Ureter (tissue), 1 donor: ENCODE measurements at places on chromosomes 2 and 18. TPM values are rescaled to one million over a fixed set of nuclear protein-coding genes. Genes with fewer than 3 reads are reported as not detected.
A peak's percentile ranks its signal among the peaks of the same experiment; 100 is the strongest.

GRCh38 chr2:128363934-128364361 lies 45.3 kb upstream of the HS6ST1 start:
- no peak for DNase-seq

- DNase-seq, result no peak
Observed at GRCh38 chr2:80351231-80351630, 46.7 kb upstream of the LRRTM1 start.

Gene ELOA2
- total RNA-seq, result not detected

- DNase-seq, result peak; percentile 78
Observed at GRCh38 chr18:57586251-57587049, at the start of gene FECH. Gene FECH, minus strand, starts transcription at chr18:57586702. Its CDS starts 82 bp downstream, at chr18:57586620.

- DNase-seq, result no peak
Observed at GRCh38 chr2:96104487-96104861, 11.9 kb downstream of the ADRA2B start.

DNA sequence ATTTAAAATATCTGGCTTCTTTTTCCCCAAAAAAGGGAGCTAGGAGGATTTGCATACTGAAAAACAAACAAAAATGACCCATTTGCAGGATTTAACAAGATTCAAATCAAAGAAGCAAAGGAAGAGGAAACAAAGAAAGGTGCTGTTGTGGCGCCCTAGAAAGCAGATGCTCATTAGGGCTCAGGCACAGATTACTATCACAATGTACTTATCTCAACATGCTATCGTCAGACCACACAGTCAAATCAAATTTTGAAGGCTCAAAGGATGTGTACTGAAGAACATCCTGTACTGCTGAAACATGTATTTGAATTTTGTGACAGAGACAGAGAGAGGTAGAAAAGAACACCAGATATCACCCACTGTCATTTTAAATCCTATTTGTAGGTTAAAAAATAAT lies 10.9 kb downstream of the RBMS1 start:
- DNase-seq, result no peak

DNA sequence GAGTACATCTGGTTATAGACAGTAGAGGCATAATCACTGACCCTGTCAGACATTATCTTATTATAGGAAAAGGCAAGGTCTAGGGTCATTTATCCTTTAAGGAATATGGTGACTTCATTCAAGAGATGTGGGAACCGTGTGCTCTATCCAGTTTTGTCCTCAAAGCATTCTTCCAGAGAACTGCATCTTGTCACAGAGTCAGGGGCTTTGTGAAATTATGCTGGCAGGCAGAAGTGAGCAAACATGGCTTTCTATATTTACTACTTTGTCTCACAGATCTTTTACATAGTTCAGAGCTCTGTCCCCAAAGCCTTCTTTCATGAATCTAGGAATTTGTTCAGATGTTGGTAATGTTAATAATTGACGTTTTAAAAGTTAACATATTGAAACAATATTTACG lies 177.4 kb downstream of the ASXL3 start:
- no peak for DNase-seq

Gene TIA1
- total RNA-seq, result 160 TPM

DNA sequence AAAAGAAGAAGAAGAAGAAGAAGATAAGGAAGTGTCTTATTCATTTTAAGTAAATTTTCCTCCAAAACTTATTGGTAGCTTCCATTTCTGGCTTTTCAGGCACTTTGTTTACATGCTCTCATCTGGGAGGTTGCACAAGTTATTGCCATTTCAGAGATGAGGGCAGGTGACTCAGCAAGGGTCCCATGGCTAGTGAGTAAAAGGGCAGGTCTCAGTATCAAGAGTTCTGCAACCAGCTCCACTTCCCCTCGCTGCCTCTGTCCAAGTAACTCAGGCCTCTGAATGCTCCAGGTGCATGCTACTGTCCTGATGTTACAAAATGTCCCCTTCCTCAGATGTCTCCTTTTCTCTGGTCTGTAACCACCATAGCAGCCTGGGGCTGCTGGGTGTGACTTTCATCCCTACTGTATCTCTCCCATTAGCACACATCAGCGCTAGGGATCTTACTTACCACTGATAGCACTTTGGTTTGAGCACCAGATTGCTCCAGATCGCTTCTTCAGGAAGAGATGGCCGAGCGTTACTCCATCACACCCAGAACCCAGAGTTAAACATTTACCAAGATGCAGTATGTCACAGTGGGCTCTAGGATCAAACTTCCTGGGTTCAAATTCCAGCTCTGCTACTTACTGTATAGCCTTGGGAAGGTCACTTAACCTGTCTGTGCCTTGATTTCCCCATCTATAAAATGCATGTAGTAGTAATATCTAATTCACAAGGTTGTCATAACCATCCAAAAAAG lies 57.4 kb upstream of the LAPTM4A start:
- no peak for DNase-seq

DNA sequence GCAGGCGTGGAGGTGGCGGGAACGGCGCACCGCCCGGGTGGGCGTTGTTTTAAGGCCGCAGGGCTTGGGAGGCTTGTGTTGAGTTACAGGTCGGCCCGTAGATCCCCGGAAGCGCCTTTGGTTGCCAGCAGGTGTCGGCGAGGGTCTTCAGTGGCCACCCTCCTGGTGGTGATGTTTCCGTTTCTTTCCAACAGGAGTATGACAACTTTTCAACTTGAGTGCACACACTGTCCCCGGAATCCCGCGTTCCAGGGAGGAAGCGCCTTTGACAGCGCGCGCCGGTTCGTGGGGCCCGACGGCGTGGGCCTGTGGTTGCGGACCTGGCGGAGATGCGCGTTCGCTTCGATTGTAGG lies 1.0 kb upstream of the HDAC4 start:
- no peak for DNase-seq

Gene NT5DC4
- total RNA-seq, result not detected

Gene IL37
- total RNA-seq, result not detected

Gene IGFBP5
- 697 TPM for total RNA-seq

Gene SLC16A14
- total RNA-seq, result 9.2 TPM

DNA sequence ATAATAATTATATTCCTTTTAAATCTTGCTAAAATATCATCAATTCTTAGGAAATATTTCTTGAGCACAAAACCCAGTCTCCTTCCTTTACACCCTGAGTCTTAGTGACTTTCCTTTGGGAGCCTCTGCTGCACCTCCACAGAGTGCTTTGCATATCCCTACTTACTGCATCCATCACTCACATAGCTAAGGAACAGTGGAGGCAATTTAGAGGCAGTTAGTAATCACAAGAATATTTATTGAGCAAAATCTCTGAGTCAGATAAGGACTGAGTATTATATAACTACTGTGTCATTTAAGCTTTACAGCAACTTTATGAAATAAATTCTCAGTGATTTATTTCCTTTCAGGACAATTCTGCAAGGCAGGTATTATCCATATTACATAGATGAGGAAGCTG lies 327.7 kb downstream of the TMX3 start:
- no peak for DNase-seq

Gene PARD3B
- total RNA-seq, result 31.4 TPM

Gene TEKT4
- not detected for total RNA-seq

GRCh38 chr2:9164112-9164608 lies 42.5 kb upstream of the ASAP2 start:
- DNase-seq, result no peak

DNA sequence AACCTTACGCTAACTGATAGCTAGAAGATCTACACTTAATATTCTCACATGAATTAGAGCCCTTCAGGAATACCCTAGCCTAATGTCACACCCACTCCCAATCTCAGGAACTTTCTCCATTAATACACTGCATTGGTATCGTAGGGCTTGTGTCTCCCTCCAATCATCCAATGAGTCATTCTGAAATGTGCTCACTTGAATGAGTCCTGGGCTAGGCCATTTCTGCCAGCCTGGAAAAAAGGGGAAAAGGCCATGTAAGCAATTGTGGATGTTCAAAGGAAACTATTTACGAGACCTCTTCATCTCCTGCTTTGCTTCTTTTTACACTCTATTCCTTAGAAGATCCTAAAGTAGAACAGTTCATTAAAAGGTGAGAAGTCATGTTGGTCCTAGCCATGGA lies 18.8 kb downstream of the ZEB2 start:
- DNase-seq, result no peak

DNA sequence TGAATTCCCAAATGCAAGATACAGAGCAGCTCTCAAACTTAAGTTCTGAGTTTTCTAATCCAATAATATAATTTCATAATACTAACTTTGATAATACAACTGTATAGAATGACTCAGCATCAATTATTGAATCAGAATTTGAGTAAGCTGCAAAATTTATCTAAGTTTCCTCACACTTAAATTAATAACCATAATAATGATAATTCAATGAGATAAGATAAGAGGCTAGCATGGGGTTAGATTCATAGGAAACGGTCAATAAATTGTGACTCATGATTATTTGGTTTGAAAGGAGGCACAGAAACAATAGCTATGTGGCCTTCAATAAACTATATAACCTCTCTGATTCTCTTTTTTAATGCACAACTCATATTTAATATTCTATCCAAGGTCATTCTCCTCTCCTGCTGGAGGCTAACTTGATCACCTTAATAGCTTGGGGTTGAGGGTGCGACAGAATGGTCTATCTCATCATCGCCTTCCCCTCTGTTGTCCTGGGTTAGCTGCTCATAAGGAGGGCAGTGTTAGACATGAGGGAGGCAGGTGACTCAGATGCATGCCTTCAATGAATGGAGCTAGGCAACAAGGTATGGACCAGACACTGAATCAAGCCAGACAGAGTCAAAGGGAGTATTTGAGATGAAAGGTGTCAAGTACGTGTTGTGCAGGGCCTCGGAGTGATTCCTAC lies 36.2 kb upstream of the BMP10 start:
- no peak for DNase-seq

- DNase-seq, result no peak
Observed at GRCh38 chr18:8051453-8051852, 484.3 kb downstream of the PTPRM start.

DNA sequence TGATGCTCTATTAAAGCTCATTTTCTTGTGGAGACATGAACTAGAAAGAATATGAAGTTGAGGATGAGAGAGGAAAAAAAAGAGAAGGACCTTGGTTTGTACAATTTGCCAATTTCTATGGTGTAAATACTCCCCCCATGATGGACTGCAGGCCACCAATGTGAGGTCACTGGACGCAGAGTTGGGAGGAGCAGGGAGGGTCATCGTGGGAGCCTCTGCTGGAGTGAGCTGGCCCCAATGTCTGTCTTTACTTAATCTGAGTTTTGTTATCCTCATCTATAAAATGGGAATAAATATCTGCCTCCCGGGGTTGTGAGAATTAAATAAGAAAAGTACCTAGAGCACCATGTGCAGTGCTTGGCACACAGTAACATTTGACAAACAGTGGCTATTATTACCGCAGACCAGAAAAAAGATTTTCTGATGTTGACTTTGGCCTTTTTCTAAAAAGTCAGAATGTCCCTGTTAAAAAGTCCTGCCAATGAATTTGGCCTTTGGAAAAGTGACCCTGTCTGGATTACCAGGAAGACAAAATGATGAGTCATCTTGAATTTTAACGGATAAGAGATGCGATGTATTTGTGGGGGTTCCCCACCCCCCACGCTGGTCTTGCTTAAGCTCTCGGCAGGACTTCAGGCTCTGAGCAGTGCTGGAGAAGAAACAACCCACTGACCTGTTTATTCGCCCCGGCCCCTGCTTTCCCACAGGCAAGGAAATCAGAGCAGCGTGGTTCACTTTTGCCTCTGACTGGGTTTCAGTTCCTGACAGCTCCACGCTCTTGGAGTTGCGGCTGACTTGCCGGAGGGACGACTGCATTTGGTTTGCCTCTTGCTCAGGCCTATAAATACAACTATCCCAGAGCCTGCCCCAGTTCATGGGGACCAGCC lies 50.3 kb upstream of the FOSL2 start:
- DNase-seq, result peak; percentile 79

Gene PLEKHH2
- 9.8 TPM for total RNA-seq

GRCh38 chr2:107685421-107685986 lies 141.2 kb upstream of the RGPD4 start:
- DNase-seq, result no peak

Gene ZNF532
- total RNA-seq, result 114 TPM

DNA sequence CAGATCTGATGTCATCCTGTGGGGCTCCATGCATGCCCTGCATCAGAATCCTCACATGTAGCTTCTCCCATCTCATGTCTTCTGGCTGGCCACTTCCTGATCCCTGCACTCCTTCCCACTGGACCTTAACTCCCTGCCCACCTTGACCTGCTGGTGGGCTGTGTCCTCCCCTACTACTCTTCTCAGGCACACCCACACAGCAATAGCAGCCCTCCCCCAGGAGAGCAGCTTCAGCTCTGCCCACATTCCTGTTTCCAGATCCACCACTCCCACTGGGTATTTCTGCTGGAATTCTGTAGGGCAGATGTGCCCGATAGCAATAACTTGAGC lies 137.0 kb upstream of the HS6ST1 start:
- DNase-seq, result peak; percentile 38

Gene REEP1
- 15.5 TPM for total RNA-seq

DNA sequence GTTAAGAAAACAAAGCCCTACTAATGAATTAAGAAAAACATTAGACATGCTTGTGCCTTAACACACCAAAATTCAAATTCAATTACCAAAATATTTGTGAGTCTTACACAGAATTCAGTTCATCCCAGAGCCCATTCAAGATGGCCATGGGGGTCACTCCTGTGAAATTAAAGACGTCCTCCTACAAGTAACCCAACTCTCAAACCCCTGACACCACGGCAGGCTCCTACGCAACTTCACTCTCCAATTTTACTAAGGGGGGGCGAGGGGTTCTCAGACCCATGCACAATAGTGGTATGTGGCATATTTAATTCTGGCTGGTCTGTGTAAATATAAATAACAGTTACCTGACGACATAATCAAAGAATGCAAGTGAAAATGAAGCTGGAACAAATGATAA lies 5.0 kb downstream of the ZNF516 start:
- DNase-seq, result no peak

Gene RFTN2
- total RNA-seq, result 7.0 TPM

DNA sequence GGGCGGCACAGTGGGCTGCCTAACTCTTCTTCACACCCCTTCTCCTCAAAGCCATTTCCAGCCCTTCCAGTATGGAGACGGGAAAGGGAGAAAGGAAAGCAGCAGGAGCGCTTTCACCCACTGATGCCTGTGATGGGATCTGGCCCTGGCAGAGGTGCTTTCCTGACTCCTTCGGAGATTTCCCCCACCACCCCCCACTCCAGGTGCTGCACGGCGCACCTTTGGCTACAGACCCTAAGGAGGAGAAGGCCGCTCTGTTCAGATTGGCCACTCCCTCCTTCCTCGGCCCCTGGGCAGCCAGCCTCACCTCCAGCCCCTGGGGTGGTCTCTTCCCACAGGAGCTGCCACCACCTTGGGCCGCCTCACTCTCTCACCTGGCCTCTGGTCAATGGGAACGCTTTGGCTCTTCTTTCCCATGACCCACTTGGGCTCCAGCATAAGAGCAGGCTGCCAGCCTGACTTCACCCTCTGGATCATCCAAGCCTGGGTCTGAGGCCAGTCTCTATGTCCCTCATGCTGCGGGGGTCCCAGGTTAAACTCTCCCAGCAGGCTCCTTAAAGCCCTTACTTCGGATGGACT lies 18.4 kb upstream of the MAL start:
- DNase-seq, result no peak

- no peak for DNase-seq
Observed at GRCh38 chr2:20671036-20671735, 4.2 kb downstream of the GDF7 start.

Gene MFSD2B
- 1.8 TPM for total RNA-seq
